ELF-1 (cell line): ENCODE measurements at places on chromosomes 12 and 14.

- no peak for DNase-seq
Observed at GRCh38 chr14:102565331-102565887, 27.0 kb upstream of the RCOR1 start.

DNA sequence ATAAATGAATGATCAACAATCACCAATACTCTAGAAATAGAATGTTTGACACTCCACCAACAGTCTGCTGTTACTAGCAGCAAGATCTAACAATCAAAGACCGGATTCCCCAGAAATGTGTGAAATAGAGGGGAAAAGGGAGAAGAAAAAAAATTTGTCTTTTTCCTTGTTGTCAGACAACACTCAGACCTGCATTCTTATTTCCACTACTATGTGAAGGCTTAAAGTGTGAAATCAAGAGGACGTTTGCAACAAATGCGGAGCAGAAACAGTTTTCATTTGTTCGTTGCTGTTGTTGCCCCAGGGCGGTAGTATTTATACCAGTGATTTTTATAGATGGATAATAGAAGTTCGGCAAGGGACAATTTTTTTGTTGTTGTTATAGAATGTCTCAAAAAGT lies 9.2 kb downstream of the NKX2-1 start:
- DNase-seq = no peak

DNA sequence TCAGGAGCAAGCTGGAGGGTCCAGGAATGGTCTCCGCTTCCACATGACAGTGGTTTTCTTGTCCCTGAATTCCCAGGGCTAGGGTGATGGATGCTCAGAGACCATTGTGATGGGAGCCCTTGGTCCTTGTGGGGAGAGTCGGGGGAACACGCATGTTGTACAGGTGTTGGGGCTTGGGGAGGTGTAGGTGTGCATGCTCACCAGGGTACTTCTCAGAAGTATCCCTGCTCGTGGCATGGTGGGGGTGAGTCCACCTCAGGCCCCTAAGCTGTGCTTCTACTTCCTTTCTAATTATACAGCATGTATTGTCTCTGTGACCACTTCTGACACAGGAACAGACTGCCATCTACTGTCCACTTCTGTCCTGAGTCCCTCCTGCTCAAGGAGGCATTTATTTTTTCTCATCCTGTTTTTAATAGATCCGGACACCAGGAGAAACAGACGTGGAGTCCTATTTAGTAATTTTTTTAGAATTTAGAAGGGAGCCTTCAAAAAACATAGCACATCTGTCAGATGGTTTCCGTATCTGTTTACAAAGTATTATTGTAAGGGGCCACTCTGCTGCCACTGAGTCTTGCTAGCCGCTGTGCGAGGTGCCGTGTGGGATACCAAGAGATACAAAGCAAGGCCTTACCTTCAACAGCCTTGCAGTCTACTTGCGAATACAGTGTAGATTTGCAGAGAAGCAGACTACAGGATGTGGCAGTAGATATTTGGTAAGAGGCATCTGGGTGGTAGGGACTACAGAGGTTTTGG lies 10.5 kb downstream of the NTF3 start:
- DNase-seq = peak; percentile 42

- no peak for DNase-seq
Observed at GRCh38 chr12:100859063-100859627, 64.6 kb downstream of the ANO4 start.

- DNase-seq = peak; percentile 68
Observed at GRCh38 chr14:28608851-28609828, 157.4 kb upstream of the FOXG1 start.

GRCh38 chr12:105393587-105393986 lies 63.1 kb downstream of the C12orf75 start:
- no peak for DNase-seq

DNA sequence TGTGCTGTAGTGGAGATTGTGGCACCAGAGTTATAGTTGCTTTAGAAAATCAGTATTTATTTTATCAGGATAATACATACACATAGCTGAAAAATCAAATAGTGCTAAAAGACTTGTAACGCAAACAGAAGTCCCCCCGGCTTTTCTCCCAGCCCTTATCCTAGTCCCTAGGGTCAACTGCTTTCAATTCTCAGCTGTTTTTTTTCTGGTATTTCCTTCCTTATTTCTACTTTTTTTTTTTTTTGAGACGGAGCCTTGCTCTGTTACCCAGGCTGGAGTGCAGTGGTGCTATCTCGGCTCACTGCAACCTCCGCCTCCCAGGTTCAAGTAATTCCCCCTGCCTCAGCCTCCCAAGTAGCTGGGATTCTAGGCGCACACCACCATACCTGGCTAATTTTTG lies 8.4 kb upstream of the CTDSP2 start:
- no peak for DNase-seq

GRCh38 chr14:23562822-23563472 lies 4.6 kb downstream of the AP1G2 start:
- peak; percentile 78 for DNase-seq
